Cardiac septum (tissue), 1 donor: ENCODE measurements at places on chromosomes 16 and 17. TPM values are rescaled to one million over a fixed set of nuclear protein-coding genes. Genes with fewer than 3 reads are reported as not detected.

- no peak for DNase-seq
These were observed 8.2 kb upstream of the C16orf74 start for GRCh38 chr16:85759136-85759535.

Gene NOS2
- 0.16 TPM for total RNA-seq

DNA sequence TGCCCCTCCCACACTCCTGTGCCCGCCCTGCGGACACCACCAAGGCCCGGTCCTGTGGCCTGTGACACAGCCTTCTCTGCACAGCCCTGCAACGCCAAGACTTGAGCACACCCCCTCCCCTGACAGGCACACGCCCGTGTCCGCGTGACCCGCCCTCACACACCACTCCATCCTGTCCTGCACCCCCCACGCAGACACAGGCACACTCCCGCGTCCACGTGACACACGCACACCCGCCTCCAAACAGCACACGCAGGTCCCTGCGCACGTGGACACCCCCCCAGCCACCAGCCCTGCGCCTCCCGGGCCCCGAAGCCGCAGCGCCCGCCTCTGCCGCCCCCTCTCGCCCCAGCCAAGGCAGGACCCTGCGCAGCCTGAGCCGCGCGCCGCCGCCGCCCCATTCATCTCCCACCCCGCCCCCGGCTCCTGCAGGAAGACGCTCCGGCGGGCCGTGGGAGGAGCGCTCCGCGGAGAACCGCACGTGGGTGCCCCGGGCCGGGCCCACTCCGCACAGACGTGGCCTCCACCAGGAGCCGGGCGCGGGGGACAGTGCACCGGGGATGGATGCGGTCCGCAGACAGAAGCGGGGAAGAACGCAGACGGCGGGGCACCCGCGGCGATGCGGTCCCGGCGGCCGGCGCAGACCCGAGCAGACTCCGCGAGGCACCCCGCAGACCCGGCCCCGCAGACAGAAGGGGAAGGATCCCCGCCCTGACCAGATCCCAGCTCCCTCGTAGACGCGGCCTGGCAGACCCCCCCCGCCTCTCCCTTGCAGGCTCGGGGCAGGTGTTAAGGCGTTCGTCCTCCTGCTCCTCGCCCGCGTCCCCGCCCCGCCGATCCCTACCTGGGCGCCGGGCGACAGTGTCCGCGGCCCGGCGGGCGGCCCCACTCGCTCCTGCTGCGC, 506 bp downstream of the CAMKK1 start:
- DNase-seq: peak; percentile 89

GRCh38 chr16:77987810-77988209, 34.5 kb upstream of the CLEC3A start:
- DNase-seq: no peak

DNA sequence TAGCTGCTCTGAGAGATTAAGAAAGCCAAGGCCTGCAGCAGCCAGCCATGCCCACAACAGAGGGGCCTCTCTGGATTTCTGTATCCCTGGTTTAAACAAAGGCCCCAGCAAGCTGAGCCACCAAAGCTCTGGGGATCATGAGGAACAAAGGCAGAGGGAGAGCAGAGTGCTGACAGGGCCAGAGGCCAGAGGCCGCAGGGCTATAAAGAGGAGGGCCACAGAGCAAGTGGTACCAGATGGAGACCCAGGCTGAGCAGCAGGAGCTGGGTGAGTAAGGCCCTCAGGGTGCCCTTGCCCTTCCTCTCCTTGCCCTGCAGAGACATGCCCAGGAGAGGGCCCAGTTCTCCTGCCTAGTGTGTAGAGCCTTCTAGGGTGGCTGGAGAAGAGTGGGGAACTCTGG, at the start of gene CRYBA1:
Gene CRYBA1 (plus strand): TSS at position 232 of the 400 bp plus-strand sequence. CDS start 5 bp downstream, at position 237.
- DNase-seq: no peak

DNA sequence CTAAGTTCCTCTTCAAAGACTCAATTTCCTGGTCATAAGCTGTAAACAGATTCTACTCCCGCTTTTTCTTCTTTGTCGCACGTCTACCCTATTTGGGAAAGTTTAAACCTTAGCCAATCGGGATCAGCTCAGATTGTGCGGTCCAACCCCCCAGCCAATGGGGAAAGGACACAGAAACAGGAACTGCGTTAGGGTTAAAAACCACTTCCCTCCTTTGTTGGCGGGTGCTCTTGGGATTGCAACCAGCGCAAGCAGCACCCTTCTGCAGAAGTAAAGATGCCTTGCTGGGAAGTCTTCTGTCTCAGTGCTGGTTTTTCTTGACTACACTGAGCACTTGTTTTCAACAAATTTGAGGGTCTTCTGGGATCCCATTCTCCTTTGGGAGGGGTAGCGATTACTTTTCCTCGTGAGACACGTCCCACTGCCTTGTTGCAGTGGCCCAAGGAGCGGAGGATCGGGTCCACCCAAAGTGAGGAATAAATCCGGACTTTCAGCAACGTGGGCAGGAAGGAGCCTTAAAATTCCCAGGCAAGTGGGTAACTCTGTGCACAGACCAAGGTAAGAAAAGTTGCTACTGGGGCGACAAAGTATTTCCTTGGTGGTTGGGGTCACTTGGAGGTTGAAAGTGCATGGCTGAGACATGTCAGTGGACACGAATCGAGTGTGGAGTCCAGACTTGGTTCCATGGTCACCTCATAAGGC, 1.0 kb upstream of the YPEL3 start:
- DNase-seq: no peak

GRCh38 chr16:86165479-86165878, 266.5 kb downstream of the IRF8 start:
- DNase-seq: no peak

- DNase-seq: no peak
These were observed 1.6 kb upstream of the ZG16B start for GRCh38 chr16:2828521-2828840.

- no peak for DNase-seq
These were observed 73.3 kb downstream of the TANC2 start for GRCh38 chr17:63039342-63039741.

DNA sequence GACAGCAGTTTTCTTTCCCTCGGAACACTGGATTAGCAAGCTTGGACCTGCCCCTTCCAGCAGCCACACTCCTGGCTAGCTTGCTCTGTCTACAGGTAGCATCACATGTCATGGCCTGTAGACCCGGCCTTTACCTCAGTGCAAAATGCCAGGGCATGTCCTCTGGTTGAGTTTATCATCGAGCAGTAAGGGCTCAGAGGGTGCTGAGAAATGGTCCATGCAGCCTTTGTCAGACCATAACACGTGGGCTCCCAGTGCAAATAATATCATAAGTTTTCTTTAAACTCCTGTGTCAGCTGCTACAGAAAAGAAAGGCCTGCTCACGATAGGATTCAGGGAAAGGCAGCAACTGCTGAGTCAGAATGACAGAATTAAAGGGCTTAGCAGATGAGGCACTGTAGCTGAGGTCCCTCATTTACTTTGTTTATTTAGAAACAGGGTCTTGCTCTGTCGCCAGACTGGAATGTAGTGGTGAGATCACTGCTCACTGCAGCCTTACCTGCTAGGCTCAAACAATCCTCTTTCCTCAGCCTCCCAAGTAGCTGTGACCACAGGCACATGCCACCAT, 8.0 kb upstream of the GNA13 start:
- no peak for DNase-seq

Gene SNX20
- total RNA-seq: 0.75 TPM

Gene CLEC18C
- 0.11 TPM for total RNA-seq

DNA sequence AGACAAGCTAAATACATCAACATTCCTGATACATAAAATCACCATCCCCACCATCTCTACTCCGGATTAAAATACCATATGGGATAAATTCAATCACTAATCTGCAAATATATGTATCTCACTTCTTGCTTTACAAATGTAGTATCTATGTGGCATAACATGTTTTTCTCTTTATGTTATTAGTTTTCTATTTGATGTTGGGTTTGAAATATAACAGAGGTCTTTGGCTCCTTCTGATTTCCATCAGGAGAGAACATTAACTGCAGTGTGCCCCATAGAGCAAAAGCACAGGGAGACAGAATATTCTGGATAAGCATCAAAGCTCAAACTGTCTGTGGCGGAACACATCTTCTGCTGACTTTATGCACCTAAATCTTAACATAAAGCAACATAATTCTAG, 547.2 kb upstream of the CDH8 start:
- no peak for DNase-seq

Gene PPM1E
- 1.1 TPM for total RNA-seq

DNA sequence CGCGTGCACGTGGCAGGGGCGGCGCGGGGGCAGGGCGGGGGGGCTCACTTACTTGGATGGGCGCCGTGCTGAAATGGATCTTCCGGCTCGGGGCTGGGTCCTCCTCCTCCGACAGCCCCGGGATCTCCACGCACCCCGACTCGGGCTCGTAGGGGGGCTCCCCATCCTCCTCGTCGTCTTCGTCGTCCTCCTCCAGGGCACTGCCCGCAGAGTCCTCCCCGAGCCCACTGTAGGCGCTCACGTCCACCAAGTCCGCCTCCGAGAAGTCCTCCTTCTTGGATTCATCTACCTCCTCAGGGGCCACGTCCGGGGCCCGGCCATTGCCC, 1.4 kb downstream of the PPP1R9B start:
- no peak for DNase-seq
